Right ventricle myocardium superior (tissue), 1 donor: ENCODE measurements at places on chromosomes 2 and 18.
A peak's percentile ranks its signal among the peaks of the same experiment; 100 is the strongest.

GRCh38 chr2:35365859-35366258 is 989.7 kb upstream of the CRIM1 start:
- no peak for DNase-seq

DNA sequence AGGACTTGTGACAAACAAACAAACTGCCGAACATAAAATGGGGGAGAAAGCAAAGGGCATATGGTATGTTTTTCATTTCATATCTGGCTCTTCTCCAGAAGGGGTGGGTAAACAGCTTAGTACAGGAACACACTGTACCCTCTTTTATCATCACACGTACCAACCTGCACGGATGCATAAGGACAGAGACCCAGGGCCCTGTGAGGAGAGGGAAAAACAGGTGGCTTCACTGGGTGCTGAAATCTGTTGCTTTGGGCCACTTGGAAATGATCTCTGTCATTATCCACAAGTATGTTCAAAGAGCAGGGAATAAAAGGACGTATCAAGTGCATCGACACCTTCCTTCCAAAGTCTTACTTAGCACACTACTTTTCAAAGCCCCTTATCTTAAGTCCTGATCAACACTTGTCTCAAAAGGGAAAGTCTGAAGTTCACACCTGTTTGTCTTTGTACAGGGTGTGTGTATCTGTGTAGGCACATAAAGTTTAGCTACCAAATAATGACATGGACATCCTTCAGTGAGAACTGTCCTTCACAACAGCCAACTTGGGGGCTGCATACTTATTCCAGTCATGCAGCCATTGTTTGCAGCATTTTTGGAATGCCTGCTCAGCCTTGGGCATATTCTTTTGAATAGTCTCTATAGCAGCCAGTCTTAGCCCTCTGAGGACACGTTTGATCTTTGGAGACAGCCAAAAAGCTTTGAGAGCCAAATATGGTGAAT is 60.6 kb downstream of the IRS1 start:
- DNase-seq = no peak

GRCh38 chr2:96315400-96316071 is 9.6 kb upstream of the ITPRIPL1 start:
- no peak for DNase-seq

DNA sequence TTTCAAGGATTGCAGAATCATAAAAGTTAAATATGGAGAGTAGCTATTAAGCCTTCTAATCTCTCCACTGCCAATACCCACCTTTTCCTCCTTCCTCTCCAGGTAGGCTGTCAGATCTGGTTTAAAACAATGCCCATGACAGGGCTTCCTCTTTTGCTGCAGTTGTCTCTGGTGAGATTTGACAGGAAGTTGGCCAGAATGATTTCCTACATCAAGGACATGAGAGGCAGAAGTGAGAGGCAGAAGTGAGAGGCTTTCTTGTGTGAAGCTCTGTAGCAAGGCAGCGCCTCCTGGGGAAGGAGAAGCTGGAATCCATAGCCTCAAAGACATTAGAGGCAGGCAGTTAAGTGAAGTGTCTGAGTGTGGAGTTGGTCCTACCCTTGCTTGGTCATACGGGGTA is 385.7 kb downstream of the HRH4 start:
- DNase-seq = no peak

GRCh38 chr2:28150236-28150915 is 242.3 kb upstream of the FOSL2 start:
- no peak for DNase-seq

- DNase-seq = peak; percentile 54
These were observed 504 bp downstream of the ASAP2 start for GRCh38 chr2:9206991-9207640.

DNA sequence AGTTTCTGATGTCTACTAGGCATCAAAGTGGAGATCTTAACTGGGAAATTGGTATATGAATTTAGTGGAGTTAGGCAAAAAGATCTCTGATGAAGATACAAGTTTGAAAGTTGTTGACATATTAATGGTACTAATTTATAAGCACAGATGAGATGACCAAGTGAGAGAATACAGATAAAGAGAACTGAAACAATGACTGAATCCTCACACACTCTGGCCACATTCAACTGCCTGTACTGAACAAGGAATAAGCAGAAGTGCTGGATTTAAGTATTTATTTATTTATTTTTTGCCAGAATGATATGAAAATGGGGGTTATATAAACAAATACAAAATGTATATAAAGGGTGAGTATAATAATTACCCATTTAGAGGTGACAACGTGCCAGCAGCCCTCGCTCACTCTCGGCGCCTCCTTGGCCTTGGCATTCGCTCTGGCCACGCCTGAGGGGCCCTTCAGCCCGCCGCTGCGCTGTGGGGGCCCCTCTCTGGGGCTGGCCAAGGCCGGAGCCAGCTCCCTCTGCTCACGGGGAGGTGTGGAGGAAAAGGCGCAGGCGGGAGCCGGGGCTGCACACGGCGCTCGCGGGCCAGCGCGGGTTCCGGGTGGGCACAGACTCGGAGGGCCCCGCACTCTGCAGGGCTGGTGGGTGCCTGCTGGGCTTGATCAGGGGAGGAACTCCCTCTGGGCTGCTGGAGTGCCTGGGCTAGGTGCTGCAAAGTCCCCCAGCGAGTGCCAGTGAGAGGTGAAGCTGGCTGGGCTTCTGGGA is 1363.9 kb upstream of the CRIM1 start:
- no peak for DNase-seq

DNA sequence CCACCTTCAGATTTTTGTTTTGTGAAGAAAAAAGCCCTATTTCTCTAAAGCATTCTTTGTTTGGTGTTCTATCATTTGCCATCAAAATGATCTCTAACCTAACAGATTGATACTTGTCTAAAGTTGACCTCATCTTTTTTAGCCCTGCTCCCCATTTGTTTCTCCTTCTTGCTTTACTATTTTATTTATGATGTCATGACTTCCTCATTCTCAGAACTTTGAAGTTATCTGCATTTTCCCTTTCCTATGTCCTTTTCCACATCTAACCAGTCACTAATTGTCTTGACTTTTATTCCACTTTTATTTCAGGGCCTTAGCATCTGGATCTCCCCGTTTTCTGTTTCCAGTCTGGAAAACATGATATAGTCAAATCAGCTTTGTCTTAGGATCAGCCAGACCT is 8.3 kb downstream of the RAPGEF4 start:
- no peak for DNase-seq

GRCh38 chr18:12748671-12749070 is 45.8 kb downstream of the PSMG2 start:
- DNase-seq = no peak

DNA sequence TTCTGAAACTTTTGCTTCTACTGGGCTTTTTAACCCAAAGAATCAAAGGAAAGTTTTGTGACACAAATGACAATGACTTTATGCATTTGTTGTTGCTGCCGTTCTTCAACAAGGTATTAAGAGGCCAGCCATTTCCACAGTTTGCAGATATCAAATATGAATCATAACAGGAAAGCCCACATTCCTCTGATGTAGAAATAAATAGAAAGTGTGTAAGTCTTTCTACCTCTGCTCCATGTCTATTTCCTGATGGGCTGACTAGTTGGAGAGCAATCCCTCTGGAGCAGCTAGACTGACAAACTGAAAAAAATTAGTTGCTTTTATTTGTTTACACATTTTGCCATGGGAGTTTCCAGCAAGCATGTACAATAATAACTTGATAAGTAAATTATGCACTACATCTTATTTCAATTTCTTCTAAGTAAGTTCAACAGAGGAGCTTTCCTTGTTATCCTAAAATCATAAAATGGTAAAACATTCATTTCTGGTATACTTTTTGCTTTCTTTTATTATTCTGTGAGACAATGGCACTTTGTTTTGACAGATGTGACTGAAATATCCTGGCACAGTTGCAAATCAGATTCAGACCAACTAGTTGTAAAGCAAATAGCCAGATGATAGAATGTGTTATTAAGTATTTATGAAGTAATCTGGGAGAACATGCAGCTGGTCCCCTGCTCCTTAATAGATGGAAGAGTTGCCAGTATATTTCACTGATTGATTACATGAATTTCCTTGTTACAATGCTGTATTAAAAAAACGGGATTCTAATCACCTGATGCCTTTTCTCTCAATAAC is 266.7 kb downstream of the METTL4 start:
- DNase-seq = no peak

DNA sequence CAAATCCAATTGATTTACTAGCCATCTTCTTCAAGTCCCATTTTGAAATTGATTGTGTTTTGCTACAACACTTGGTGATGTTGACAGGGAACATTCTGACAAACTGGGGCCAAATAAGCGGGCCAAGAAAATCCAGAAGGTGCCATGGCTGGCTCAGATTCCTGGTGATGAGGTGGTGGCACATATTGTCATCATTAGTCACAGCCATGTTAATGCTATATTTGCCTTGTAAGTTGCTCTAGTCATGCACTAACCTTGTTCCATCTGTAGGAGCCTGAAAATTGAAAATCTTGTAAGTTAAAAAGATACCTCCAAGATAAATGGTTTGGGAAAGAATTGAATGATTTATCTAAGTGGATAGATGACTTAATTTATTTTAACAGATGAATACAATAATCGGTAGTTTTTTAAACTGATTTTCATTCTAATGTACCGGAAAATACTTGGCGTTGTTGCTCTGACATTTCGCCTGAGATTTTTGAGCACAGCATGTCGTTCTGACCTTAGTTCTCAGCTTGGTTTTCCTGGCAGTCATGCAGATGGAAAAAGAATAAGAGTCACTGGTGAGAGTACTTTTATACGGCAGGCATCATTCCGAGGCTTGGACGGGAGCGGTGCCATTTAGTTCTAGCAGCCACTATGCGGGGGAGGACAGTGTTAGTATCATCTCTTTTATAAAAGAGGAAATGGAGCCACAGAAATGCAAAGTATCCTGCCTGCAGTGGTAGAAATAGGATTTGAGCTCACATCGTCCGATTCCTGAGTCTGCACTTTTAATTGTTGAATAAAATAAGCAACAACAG is 133.9 kb downstream of the ZNF532 start:
- peak; percentile 75 for DNase-seq
